Cardiac fibroblast (primary cell): ENCODE measurements at places on chromosomes 12 and 14.

- DNase-seq: no peak
Observed at GRCh38 chr12:2886768-2887450, 3.8 kb upstream of the TULP3 start.

DNA sequence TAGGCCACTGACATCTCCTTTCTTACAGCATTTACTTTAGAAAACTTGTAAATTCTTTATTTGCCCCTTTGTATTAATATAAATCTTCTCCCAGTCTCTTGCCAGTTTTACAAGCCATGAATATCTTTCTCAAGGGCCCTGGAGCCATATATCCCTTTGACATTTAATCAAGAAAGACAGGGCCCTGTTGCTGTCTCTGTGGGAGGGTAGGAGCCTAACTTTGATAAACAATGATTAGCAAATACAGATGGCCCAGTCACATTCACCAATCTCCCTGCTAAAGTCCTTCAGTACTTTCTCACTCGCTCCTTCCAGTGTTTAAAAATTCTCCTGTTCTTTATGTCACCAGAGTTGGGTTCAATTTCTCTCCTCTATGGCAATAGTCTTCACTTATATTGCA, 479.8 kb upstream of the USP15 start:
- DNase-seq: no peak

DNA sequence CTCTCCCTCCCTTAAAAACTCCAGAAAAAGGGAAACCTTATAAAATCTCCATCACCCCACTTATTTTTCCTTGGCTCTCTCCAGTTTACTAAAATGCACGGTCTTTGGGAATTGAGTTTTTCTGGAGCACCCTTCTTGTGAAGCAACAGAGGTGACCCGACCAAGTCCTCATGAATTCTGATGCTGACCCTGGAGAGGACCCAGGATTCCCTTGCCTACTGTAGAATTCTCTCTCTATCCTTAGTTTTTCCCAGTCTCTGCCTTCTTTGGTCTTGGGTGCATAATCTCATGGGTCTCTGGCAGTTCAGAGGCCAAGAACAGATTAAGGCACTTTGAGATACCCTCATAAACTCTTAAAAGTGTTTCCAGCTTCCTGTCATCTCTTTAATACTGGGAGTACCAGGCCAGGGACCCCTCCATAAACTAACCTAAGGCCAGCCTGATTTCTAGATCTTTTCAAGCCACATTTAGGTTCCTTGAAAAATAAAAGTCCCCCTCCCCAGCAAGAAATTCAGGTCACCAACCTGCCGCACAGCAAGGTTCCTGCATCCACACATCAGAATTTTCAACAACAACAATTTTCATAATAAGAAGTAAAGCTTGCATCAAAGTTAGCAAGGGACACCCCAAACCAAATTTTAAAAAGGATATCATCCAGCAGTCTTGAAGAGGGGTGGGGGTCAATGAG, 5.1 kb upstream of the HOXC4 start:
- DNase-seq: no peak

GRCh38 chr12:18818579-18819268, 80.8 kb downstream of the CAPZA3 start:
- DNase-seq: no peak
